ENCODE measurements at places on chromosomes 12 and 14. TPM values are rescaled to one million over a fixed set of nuclear protein-coding genes. Genes with fewer than 3 reads are reported as not detected.

The TCL1A gene
- total RNA-seq: 0.75 TPM

The NRXN3 gene
- total RNA-seq: not detected

The SALL2 gene
- total RNA-seq: 4.4 TPM

The RPS6KL1 gene
- 2.6 TPM for total RNA-seq

GRCh38 chr12:59859171-59859510 is 263.3 kb downstream of the SLC16A7 start:
- H3K36me3 ChIP-seq: no peaks in the 10 kb centered on the region
- no peaks in the 10 kb centered on the region for H3K27me3 ChIP-seq
- H3K27ac ChIP-seq: no peak overlapping the region
- H3K4me3 ChIP-seq: no peak overlapping the region

DNA sequence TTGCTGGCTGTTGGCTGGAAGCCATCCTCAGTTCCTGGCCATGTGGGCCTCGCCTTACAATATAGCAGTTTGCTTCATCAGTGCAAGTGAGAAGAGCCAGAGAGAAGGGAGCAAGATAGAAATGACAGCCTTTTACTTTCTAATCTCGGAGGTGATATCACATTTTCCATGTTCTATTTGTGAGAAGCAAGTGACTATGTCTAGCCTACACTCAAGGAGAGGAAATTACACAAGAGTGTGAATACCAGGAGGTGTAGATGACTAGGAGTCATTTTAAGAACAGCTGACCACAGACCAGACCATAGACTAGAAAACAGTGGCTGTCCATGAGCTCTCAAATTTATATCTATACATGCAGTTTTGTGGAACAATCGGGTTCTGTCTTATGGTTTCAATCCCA is 163.0 kb upstream of the NRXN3 start:
- no peak overlapping the region for H3K4me3 ChIP-seq
- no peaks in the 10 kb centered on the region for H3K4me1 ChIP-seq
- no peak overlapping the region for H3K27ac ChIP-seq
- no peak for DNase-seq
- no peaks in the 10 kb centered on the region for H3K36me3 ChIP-seq
- H3K27me3 ChIP-seq: peaks cover 8% of the 10 kb centered on the region

- H3K4me3 ChIP-seq: no peak overlapping the region
- no peaks in the 10 kb centered on the region for H3K27me3 ChIP-seq
- no peaks in the 10 kb centered on the region for H3K36me3 ChIP-seq
These were observed 103.0 kb downstream of the FSCB start for GRCh38 chr14:44404036-44404435.

The CCDC88C gene
- 209 TPM for total RNA-seq

GRCh38 chr14:22735096-22735495 is 31.4 kb upstream of the OXA1L start:
- no peak overlapping the region for H3K27ac ChIP-seq
- no peak overlapping the region for H3K4me3 ChIP-seq
- peaks cover 15% of the 10 kb centered on the region for H3K4me1 ChIP-seq
- DNase-seq: no peak
- peaks cover 6% of the 10 kb centered on the region for H3K27me3 ChIP-seq

- no peak overlapping the region for H3K27ac ChIP-seq
- H3K36me3 ChIP-seq: no peaks in the 10 kb centered on the region
- no peaks in the 10 kb centered on the region for H3K27me3 ChIP-seq
- no peaks in the 10 kb centered on the region for H3K4me1 ChIP-seq
- no peak for DNase-seq
These were observed 63.1 kb upstream of the SOX5 start for GRCh38 chr12:24012528-24012927.

GRCh38 chr12:58950739-58951100 is 30.4 kb upstream of the LRIG3 start:
- no peak for DNase-seq
- H3K4me1 ChIP-seq: no peaks in the 10 kb centered on the region
- no peak overlapping the region for H3K27ac ChIP-seq
- H3K36me3 ChIP-seq: no peaks in the 10 kb centered on the region
- H3K27me3 ChIP-seq: no peaks in the 10 kb centered on the region
- no peak overlapping the region for H3K4me3 ChIP-seq

GRCh38 chr12:109611223-109611622 is 37.6 kb downstream of the MVK start:
- H3K4me1 ChIP-seq: no peaks in the 10 kb centered on the region
- peaks cover 41% of the 10 kb centered on the region for H3K27me3 ChIP-seq
- no peak for DNase-seq
- no peaks in the 10 kb centered on the region for H3K36me3 ChIP-seq
- no peak overlapping the region for H3K4me3 ChIP-seq
- no peak overlapping the region for H3K27ac ChIP-seq
